Anterior cingulate cortex (tissue), 58 donors: ENCODE measurements at places on chromosomes 6 and 20.

GRCh38 chr6:121849477-121849876 is 414.0 kb downstream of the GJA1 start:
- DNase-seq = no peak

- peak; percentile 26 for DNase-seq
These were observed at the start of gene TMEM181 for GRCh38 chr6:158559895-158560835. Gene TMEM181 (plus strand): TSS chr6:158560091. CDS start chr6:158560225, 134 bp downstream.

DNA sequence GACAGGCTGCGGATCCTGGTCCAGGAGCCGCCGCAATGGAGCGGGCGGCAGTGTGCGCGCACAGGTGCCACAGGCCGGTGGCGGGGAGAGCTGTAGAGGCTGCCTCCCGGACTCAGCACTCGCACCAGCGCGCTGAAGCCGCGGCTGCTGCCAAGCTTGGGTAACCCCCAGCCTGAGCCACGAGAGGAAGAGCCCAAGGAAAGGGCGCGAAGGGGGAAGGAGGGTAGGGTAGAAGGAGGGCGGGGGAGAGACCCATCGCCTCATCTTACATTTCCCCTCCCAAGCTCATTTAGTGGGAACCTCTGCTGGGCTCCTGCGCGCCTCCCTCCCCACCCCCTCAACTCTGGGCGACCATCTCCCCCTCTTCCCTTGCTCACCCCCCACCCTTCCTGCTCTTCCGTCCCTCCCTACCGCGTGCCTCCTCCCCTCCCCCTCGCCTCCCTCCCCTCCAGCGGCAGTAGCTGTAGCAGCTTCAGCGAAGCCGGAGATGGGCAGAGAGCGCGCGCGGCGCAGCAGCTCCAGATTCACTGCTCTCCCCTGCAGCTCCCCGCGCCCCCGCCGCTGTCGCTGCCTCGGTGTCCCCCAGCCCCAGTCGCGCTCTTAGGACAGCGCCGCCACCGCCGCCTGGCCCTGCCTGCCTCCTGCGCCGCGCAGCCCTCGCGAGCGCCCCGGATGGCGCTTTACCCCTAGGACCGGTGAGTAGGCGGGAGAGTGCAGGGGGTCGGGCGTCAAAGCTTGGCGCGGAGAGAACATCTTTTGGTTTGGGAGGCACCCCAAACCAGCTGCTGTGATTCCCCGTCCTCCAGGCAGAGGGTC is at the start of gene FUT9:
Gene FUT9, plus strand, starts transcription at position 457 of the 816 bp plus-strand sequence. CDS start 187,182 bp downstream, outside the sequence.
- peak; percentile 90 for DNase-seq

DNA sequence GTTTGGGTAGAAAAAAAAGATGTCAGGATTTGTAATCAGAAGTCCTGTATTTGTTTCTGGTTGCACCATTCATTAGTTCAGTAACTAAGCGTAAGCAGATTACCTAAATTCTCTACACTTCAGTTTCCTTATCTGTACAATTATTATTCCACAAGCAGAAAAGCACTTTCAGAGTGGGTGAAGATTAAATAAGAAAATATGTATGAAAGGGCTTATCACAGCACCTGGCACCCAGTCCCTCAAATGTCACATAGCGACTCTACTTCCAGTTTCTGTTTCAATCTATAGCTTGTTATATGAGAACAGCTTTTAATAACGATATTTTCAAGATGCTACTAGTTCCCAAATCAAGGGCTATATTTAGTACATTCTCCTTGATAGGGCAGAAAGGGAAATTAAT is 31.4 kb downstream of the RGS17 start:
- DNase-seq = no peak

DNA sequence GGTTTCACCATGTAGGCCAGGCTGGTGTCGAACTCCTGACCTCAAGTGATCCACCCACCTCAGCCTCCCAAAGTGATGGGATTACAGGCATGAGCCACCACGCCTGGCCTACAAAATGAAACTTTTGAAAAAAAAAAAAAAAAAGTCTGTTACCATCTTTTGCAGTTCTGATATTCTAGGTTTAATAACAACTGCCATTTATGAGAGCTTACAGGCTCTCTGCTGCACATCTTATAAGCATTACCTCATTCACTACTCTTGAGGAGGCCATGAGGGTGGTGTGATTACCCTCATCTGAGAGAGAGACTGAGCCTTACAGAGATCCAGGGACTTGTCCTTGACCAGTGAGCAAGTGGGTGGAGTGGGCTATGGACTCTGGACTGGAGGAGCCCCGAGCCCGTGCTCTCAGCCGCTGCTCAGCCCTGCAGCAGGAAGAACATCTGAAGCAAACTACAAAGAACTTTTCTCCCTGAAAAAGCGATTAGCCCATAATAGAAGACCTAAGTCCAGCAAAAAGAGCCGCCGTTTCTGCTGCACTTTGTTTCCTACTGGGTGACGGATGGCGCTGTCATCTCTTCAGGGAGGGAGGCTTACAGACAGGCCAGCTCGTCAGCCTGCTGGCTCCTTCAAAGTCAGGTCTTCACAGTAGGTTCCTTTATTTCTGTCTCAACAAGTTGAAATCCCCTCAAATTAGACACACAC is 119.8 kb upstream of the AKAP12 start:
- no peak for DNase-seq

GRCh38 chr6:17986656-17987446 is 584 bp downstream of the KIF13A start:
- DNase-seq = peak; percentile 50

- DNase-seq = no peak
These were observed 784.9 kb downstream of the TENT5A start for GRCh38 chr6:80967609-80968008.

- DNase-seq = no peak
These were observed 641 bp downstream of the TEAD3 start for GRCh38 chr6:35496036-35496840.

- no peak for DNase-seq
These were observed 21.5 kb downstream of the ZKSCAN3 start for GRCh38 chr6:28371280-28371679.
